ENCODE measurements at places on chromosomes 4 and X.

DNA sequence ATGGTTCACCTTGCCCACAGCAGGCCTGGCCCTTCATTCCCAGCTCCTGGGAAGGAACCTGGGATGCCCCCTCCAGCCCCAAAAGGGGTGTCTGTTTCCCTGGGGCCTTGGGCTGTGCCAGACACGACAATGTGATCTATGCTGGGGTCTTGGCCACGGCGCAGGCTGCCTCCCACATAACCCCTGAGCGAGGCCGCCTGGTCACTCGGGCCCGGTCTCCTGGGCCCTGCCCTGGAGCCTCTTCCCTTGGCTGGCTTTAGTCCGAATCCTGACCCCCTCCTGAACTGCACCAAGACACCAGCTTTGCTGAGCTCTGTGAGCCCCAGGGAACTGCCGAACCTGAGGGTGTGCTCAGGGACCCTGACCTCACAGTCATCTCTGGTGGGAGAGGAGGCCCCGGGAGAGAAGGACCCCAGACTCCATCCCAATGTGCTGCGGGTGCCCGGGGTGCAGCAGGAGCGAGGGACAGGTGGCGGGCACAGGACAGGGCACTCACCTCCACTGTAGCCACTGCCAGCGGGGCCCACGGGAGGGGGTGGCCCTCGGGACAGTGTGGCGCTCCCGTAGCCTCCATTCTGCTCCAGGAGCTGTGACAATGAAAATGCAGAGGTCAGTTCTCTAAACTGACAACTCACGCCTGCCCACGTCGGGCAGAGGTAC lies 42.0 kb downstream of the GAK start:
- DNase-seq, result no peak

DNA sequence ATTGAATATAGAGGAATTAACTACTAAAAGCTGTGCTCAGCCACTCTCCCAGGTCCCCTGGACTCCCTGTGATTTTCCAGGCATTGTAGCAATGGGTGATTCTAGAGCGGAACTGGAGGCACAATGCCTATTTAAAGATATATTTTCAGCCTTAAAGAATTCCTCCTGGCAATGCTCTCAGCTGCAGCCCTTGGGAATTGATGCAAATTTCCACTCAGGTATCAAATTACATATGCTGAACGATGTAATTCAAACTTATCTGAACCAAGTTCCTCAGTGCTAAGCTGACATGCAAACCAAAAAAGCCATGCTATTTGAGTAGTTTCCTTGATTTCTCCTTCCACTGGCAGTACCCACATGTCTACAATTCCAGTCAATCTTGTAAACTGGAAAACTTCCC lies 86.3 kb upstream of the GABRA3 start:
- DNase-seq, result peak; percentile 13

- DNase-seq, result no peak
These were observed 7.6 kb upstream of the CXorf66 start for GRCh38 chrX:139972629-139973624.

DNA sequence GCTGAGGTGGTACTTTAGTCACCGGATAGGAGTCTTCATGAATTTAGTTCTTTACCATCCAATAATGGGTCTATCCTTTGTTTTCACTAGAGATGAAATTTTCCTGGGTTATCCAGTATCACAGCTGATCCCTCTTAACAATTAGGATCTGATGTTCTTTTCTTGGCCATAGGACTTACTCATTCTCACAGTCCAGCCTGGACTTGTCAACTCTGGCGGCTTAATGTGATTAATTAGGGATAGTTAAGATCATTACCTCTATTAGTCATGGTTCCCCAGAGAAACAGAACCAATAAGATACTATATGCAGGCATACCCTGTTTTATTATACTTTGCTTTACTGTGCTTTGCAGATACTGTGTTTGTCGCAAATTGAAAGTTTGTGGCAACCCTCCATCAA lies 272.7 kb upstream of the FAT4 start:
- DNase-seq, result no peak

- DNase-seq, result no peak
These were observed 79.9 kb downstream of the TRPC5OS start for GRCh38 chrX:111955901-111956300.

DNA sequence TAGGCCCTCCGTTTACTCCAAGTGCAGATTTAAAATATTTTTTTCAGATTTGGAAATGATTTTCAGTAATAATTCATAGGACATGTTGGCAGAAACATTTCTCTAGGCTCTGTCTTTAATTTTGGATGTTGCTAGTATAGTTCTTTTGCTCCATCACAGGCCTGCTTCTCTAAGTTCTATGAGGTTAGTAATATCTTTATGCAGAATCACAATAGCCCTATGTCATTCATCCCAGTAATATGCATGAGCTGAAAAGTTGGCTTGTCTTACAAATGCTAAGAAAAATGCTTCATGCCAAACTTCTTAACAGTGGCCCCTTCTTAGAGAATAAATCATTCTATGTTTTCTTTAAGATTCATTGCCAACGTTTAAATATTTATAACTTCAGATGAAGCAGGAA lies 148.3 kb upstream of the TLL1 start:
- DNase-seq, result no peak

DNA sequence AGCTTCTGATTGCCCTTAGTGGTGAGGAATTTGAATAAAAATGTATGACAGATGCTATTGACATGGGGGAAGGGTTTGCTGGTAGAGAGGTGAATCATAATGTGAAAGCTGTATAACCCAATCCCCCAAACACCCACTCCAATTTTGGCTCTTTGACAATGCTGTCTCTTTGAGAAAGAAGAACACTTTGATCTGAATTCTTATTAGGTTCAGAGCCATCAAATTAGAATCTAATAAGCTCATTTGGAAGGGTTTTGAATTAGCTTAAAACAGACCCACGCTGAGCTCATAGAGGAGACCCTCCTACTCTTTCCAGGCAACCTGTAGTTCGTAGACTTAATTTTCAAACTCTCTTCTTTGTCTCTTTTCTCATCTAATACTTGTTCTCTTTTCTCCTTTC lies 416.6 kb upstream of the ARX start:
- no peak for DNase-seq

GRCh38 chr4:6887591-6888371 lies 21.8 kb upstream of the TBC1D14 start:
- no peak for DNase-seq

DNA sequence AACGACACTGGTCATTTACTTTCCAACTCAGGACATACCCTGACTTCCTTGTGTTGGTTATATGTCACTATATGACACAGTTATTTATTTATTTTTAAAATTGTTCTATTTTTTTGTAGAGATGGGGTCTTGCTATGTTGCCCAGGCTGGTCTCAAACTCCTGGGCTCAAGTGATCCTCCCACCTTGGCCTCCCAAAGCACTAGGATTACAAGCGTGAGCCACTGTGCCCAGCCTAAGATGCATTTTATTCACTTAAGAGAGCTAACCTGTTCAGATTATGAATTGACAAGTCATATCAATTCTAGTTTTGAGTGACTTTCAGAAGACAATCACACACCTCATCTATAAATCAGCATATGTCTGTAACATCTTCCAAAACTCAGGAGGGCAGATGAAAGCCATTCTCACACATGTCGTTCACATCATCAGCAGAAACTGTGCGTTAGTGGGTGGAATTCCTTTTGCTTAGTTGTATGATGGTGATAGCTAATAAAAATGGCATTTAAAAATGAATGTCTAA lies 9.4 kb upstream of the RHOH start:
- no peak for DNase-seq

- DNase-seq, result no peak
These were observed 160.3 kb upstream of the JADE1 start for GRCh38 chr4:128649161-128649560.

- DNase-seq, result no peak
These were observed 150.0 kb downstream of the CBR4 start for GRCh38 chr4:168859888-168860694.

GRCh38 chrX:6738518-6739470 lies 203.9 kb upstream of the VCX3A start:
- DNase-seq, result no peak

DNA sequence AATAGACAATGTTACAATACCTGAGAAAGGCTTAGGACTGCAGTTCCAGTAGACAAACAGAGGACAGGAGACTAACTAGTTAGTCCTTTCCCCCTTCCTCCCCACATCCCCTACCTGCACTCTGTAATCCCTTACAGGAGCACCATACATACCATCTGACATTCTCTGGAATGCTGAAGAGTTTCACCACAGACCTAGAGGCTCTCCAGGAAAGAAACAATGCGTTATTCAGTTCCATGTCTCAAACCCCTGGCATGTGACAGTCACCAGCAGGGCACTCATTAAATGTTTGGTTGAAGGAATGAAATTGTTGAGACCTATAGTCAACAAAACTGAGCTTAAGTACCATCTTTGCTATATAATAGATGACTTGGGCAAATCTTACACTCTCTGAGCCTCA lies 100.2 kb upstream of the USP38 start:
- DNase-seq, result no peak

- no peak for DNase-seq
These were observed 32.4 kb upstream of the RHOH start for GRCh38 chr4:40164459-40164858.

DNA sequence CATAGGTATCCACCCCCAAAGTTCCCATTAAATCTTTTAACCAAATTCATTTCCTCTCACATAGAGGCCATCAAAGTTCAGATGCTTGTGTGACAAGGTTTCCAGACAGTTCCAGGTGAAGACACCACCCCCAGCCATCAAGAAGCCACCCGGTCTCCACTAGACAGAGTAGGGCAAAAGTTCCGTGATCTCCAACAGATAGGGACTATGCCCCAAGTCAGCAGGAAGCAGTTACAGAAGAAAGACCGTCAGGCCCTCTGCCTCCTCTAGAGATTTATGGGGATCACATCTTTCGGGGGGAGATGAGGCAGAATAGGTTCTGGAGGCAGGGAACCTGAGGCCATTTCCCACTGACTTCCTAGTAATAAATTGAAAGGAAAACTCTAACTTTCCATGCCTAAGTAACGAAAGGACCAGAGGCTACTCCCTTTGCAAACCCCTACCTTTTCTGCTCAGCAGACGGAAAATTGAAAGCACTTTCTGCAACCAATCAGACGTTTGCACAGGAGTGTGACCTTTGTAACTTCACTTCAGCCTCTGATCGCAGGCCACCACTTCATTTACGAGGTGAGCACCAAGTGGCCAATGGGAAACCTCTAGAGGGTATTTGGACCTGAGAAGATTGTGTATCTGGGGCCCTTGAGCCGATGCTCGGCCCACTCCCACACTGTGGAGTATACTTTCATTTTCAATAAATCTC lies 18.5 kb upstream of the ZNF280C start:
- no peak for DNase-seq

DNA sequence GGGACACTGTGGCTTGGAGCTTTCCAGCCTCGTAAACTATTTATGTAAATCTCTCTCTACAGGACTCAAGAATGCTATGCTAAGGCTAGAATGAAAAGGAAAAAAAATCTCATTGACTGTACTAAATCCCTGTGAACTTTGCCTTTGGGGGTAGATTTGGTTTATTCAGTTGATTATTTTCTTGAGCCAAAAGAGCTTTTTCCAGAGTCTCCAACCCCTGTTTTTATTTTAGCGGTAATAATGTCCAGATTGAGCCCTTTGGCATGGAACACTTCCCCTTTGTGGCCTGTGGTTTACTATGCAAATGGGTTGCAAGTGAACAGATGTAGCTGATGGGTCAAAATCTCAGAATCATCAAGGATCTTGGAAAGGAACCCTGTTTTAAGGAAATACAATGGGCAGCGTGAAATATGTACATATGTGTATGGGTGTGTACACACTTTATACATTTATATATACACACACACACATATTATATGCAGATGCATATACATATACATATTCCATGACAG lies 72.9 kb downstream of the FAM9B start:
- DNase-seq, result no peak

GRCh38 chr4:7519638-7520376 lies 85.1 kb upstream of the PSAPL1 start:
- DNase-seq, result no peak

- DNase-seq, result no peak
These were observed 304.6 kb downstream of the SPRY1 start for GRCh38 chr4:123701131-123701575.

DNA sequence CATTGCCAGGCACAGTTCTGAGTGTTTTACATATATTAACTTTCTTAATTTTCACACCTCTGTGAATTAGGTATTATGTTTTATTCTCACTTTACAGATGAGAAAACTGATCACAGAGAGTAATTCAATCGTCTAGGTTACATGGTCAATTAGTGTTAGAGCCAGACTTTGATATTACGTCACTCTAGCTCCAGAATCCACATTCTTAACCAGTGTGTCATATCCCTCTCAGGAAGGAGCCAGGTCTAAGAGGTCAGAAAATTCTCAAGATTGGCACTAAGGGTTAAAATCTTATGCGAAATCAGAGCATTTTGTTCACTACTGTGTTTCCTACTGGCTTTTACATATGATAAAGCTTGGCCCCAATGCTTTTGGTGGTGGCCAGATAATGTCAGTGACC lies 7.4 kb downstream of the DMP1 start:
- DNase-seq, result no peak

DNA sequence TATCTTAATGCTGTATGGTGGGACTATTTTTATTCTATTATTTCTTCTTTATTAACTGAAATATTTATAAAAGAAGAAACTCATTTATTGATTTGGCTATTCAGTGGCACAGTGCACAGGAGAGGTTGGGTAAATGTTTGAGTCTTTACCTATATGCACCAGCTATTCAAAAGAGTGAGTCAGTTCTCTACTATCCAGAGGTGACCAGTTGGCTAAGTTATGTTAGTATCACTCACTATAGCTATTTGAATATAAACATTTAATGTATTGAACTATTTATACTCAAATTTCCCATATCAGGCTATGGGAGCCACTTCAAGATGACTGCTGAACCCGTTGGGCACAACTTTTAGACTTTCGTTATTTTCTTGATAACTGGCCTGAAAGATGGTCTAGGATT lies 106.1 kb upstream of the VEGFC start:
- no peak for DNase-seq

GRCh38 chr4:139146926-139147629 lies 29.9 kb downstream of the ELF2 start:
- no peak for DNase-seq

- peak; percentile 47 for DNase-seq
These were observed 900 bp downstream of the TRO start for GRCh38 chrX:54921427-54922021.

DNA sequence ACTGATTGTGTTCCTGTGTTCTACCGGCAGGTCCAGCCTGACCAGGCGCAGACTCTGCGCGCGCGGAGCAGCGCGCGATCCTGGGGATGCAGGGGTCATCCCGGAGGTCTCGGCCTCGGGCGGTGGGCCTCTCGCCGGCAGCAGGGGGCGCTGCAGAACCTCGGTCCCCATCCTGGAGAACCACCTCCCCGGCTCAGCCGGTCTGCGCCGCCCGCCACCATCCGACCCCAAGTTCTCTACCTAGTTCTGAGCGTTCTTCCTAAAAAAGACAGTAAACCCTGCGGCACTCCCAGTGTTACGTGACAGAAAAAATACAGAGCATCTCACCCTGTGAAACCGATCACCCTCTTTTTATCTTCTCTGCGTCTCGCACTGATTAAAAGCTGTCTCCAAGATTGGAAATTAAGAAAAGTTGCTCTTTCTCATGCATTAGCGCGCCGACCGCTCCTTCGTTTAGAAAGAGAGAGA lies 1.6 kb downstream of the TRPC3 start:
- DNase-seq, result peak; percentile 32

GRCh38 chr4:94390804-94391410 lies 48.3 kb upstream of the HPGDS start:
- no peak for DNase-seq

- no peak for DNase-seq
These were observed 93.6 kb upstream of the PTPN13 start for GRCh38 chr4:86500527-86500926.

- DNase-seq, result no peak
These were observed 160.1 kb downstream of the EFHC2 start for GRCh38 chrX:44183329-44183728.

All from forelimb muscle (tissue), 1 donor.